A673 (cell line): ENCODE measurements at places on chromosomes 2 and 18.

DNA sequence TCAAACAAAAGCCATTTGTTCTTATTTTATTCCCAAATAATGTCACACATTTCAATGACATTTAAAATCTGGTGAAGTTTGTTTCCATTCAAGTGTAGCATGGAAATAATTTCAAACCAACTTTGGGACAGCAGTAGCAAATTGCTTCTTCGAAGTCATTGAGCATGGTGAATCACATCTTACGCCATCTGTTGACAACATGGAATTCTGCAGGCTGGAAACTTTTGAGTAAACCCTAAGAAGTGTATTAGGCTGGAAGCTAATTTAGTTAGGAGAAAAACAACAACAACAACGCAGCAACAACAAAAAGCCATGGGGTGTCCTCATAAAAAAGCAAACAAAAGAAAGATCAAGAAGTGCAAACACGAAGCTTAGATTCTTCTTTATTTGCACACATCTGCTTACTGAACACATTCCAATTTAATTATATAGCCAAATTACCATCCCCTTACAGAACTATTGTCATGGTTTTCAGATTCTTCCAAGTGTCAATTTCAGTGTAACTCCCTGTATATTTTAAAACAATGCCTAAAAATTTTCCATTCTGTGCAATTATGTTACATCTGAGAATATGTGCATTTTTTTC, 659.0 kb upstream of the CDH7 start:
- no peaks in the 10 kb centered on the region for H3K4me1 ChIP-seq
- no peaks in the 10 kb centered on the region for H3K27me3 ChIP-seq
- no peak overlapping the region for H3K4me3 ChIP-seq
- no peak overlapping the region for H3K27ac ChIP-seq
- DNase-seq = peak; percentile 63
- H3K36me3 ChIP-seq = no peaks in the 10 kb centered on the region

DNA sequence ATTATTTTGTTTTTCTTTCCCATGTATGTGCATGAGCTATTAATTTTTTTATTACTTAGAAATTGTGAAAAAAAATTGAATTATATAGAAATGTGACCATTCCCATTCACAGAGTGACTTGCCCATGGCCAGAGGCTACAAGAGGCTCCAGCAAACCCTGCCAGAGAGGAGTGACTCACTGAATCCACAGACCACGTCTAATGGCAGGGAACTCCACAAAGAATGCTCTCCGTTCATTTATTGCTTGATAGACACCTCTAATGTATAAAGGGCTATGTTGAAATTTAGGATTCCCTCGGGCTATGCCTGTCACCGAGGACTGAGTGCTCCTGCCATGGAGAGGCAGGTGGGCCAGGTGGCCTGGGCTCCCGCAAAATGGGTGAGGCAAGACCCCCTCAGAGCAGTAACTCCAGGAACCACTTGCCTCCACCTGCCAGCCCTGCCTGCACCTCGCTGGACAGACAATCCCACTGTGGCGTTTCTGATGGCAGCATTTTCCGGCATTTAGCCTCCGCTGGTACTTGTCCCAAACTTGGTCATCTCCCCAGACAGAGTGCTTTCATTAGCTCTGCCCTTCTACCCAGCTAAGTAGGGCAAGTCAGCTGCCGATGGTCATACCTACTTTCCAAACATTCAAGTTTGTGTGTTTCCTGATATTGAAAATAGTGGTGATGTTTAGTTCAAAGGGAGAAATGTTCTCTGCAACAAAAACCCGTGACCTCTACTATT, 200.3 kb downstream of the PRKCE start:
- no peak overlapping the region for H3K27ac ChIP-seq
- peaks cover 4% of the 10 kb centered on the region for H3K4me1 ChIP-seq
- H3K27me3 ChIP-seq = no peaks in the 10 kb centered on the region

DNA sequence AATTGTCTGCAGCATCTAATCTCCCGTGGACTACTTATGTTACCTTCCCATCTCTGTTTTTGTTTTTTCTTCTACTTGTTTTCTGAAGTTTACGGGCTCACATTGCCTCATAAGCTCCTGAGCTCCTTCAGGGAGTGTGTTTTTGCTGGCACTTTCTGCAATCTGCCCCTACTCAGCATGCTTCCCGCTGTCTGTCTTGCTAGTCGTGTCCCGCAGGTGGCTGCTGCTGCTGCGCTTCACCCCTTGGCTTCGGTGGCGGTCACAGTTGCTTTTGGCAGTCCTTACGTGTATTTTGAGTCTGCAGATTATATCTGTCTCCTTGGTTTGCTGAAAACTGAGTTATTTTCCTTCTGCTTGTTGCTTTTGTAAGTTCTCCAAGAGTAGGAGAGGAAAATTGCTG, 37.3 kb downstream of the FER1L5 start:
- H3K36me3 ChIP-seq = no peaks in the 10 kb centered on the region
- H3K27me3 ChIP-seq = no peaks in the 10 kb centered on the region
- no peak overlapping the region for H3K27ac ChIP-seq
- DNase-seq = no peak
- H3K4me3 ChIP-seq = no peak overlapping the region

DNA sequence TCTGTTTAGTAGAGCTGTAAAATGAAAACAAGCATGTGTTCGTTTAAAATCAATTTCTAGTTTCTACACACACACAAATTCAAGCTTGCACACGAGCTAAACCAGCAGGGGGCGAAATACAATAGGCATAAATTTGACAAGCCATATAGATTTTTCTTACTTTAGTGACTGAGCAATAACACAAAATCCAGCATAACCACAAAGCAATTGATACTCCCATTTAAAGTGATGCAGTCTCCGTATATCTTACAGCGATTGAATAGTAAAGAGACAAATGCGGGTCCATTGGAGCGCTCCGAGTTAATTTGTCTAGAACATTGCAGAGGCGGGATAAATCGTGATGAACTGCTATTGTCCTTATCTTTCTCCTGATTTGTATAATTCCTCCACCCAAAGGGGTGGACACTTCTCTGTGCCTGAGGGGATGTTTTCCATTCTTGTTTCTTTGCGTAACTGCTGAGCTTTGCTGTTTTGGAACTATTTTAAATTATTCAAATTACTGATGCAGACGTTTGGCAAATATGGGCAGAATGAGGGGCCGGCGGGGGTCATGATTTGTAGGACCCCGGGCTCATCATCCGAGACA, 1.2 kb upstream of the AFTPH start:
- H3K36me3 ChIP-seq = no peaks in the 10 kb centered on the region
- H3K4me3 ChIP-seq = peak overlapping the region; percentile 94
- H3K27me3 ChIP-seq = no peaks in the 10 kb centered on the region
- H3K4me1 ChIP-seq = peaks cover 13% of the 10 kb centered on the region
- no peak overlapping the region for H3K27ac ChIP-seq

GRCh38 chr2:181419129-181419855, 37.9 kb upstream of the ITGA4 start:
- H3K27ac ChIP-seq = no peak overlapping the region
- no peaks in the 10 kb centered on the region for H3K36me3 ChIP-seq
- H3K27me3 ChIP-seq = no peaks in the 10 kb centered on the region
- H3K4me1 ChIP-seq = no peaks in the 10 kb centered on the region
- H3K4me3 ChIP-seq = no peak overlapping the region

DNA sequence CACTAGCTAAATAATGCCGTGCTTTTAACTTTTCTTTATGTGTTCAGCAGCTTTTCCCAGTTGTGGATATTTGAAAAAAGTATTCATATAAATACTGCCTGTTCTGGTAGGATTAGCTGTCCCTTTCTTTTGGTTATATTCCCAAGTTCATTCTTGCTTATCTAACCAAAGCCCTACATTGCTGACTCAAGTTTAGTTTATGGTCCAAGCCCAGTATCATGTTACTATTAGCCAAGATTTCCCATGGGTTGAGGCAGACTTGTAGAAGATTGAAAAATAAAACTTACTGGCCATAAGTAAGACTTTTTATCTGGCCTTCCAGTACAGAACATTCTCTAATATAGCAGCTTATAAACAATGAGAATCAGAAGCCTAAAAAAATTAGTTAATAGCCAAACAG, 49.7 kb upstream of the NFE2L2 start:
- H3K27ac ChIP-seq = peak overlapping the region; percentile 25
- peaks cover 18% of the 10 kb centered on the region for H3K4me1 ChIP-seq
- DNase-seq = no peak
- no peak overlapping the region for H3K4me3 ChIP-seq
- no peaks in the 10 kb centered on the region for H3K27me3 ChIP-seq
- H3K36me3 ChIP-seq = no peaks in the 10 kb centered on the region

DNA sequence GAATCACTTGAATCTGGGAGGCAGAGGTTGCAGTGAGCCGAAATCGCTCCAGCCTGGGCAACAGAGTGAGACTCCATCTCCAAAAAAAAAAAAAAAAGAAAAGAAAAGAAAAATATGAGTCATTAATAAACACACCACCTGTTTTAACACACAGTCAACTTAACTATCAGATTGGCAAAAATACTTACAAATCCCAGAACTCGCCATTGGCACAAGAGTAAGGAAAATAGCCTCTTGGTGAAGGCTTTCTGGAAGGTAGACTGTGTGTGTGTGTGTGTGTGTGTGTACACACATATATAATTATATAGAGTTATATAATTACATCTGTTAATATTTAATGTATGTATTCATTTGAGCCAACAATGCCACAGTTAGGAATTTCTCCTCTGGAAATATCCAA, 63.7 kb upstream of the UXS1 start:
- H3K4me1 ChIP-seq = no peaks in the 10 kb centered on the region
- no peak overlapping the region for H3K4me3 ChIP-seq
- H3K27me3 ChIP-seq = no peaks in the 10 kb centered on the region
- no peak overlapping the region for H3K27ac ChIP-seq
- DNase-seq = no peak

DNA sequence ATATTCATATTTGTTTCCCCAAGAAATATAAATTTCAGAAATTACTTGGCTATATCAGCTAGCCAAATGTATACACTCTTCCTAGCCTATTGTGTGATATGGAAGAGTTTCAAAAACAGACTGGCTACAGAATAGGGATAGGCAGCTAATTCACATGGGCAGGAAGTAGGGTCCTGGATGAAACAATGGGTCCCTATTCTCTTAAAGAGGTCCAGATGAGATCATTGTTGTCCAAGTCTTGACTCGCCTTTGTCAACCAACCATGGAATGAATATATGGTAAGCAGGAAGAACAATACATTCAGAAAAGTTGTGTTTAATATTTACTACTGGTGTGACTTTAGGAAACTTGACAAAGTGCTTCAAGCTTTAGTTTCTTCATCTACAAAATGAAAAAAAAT, 319.9 kb downstream of the NBAS start:
- H3K27ac ChIP-seq = no peak overlapping the region
- H3K27me3 ChIP-seq = no peaks in the 10 kb centered on the region
- H3K4me1 ChIP-seq = peaks cover 10% of the 10 kb centered on the region
- H3K4me3 ChIP-seq = no peak overlapping the region
- no peaks in the 10 kb centered on the region for H3K36me3 ChIP-seq

DNA sequence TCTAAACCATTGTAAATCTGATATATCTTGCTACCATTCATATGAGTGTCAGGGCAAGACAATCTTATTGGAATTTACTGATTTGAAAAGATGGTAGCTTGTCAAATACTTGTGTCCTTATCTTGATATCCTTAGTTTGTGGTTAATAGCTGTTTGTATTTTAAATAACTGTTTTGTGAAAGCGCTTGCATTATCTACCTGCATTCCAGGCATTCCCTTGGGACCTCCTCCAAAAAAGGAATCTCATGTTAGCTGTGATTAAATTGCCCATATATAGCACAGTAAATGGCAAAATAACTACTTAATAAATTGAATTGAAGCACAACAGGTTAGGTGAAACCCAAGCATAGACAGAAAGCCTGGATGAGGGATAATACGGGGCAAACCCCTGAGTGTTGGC, 13.9 kb downstream of the CNTNAP5 start:
- no peak overlapping the region for H3K27ac ChIP-seq
- no peaks in the 10 kb centered on the region for H3K4me1 ChIP-seq
- DNase-seq = no peak
- H3K4me3 ChIP-seq = no peak overlapping the region
- no peaks in the 10 kb centered on the region for H3K36me3 ChIP-seq

DNA sequence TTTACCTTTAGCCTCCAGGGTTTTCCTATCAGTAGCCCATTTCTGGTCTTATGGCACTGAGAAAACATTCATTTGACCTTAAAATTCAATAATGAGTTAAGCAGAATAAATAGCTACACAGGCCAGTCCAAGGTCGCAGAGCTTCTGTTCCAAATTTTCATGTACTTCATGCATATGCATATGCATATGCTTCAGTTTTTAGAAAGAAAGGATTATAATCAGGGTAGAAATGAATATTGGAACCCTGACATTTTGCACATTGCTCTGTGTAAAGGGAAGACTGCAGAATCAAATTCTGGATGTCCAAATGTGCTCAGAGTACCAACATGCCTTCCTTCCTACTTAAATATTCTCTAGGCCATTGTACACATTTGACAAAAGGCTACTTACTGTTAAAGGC, 104.9 kb downstream of the DPP4 start:
- H3K27me3 ChIP-seq = no peaks in the 10 kb centered on the region
- no peak overlapping the region for H3K4me3 ChIP-seq
- no peaks in the 10 kb centered on the region for H3K4me1 ChIP-seq
- H3K27ac ChIP-seq = no peak overlapping the region
- no peaks in the 10 kb centered on the region for H3K36me3 ChIP-seq
- no peak for DNase-seq

DNA sequence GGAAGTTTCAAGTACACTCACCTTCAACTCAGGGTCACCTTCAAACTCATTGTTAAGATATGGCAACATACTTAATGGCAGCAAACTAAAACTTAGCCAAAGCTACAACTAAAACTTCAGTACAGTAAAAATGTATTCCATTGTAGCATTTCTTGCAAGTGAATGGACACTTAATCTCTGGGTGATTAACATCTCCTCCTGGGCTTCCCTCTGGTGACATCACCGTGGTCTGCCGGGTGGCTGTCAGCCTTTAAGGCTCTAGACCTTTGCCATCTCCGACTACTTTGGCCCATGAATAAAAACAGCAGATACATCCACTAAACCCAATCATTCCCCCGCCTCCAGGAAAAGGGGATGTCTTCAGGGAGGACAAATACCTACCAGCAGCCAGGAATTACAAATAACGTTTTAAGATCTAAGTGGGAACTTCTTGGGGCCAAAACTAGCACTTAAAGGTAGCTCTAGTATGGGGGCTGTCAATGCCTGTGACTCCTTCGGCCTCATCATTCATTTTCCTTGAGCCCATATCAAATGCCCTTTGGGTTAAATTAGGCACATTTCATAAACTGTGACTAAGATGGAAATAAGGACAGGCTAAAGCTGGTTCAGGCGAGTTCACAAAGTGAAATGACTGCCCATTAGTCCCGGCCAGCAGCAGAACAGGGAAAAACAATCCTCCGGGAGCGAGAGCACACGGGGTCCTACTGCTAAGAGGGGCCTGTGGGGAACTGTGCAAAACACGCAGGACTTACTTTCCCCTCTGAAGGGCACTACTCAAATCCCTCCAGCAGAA, 1.1 kb downstream of the TFCP2L1 start:
- H3K36me3 ChIP-seq = no peaks in the 10 kb centered on the region
- H3K4me3 ChIP-seq = no peak overlapping the region
- H3K27ac ChIP-seq = no peak overlapping the region
- no peaks in the 10 kb centered on the region for H3K4me1 ChIP-seq
- DNase-seq = no peak
